ENCODE measurements at places on chromosomes 2 and 18. TPM values are rescaled to one million over a fixed set of nuclear protein-coding genes. Genes with fewer than 3 reads are reported as not detected.

The MATN3 gene
- total RNA-seq, result 0.81 TPM

The GALR1 gene
- total RNA-seq, result not detected

The IL36B gene
- total RNA-seq, result not detected

The CNTNAP5 gene
- total RNA-seq, result not detected

The SESTD1 gene
- 7.1 TPM for total RNA-seq

The TIGD1 gene
- 3.2 TPM for total RNA-seq

The CTNNA2 gene
- total RNA-seq, result not detected

The CCDC68 gene
- 0.30 TPM for total RNA-seq

The DSG1 gene
- not detected for total RNA-seq

The ASB18 gene
- not detected for total RNA-seq

The MAPRE2 gene
- total RNA-seq, result 57.5 TPM

The CYP1B1 gene
- 8.3 TPM for total RNA-seq

The CYP26B1 gene
- total RNA-seq, result 6.8 TPM

The SP5 gene
- not detected for total RNA-seq

The PEX13 gene
- total RNA-seq, result 59.4 TPM

The EMILIN2 gene
- total RNA-seq, result 1.2 TPM

The UPP2 gene
- not detected for total RNA-seq

The SPEG gene
- 13.9 TPM for total RNA-seq

The SEC11C gene
- total RNA-seq, result 53.1 TPM

The C2orf80 gene
- total RNA-seq, result not detected

The ZNF24 gene
- total RNA-seq, result 34.7 TPM

The USP34 gene
- total RNA-seq, result 60.7 TPM

The WDR33 gene
- total RNA-seq, result 13.6 TPM

The RGPD6 gene
- total RNA-seq, result 13.3 TPM

All from M059J (cell line).